SJCRH30 (cell line): ENCODE measurements at places on chromosomes 1 and 21.
A peak's percentile ranks its signal among the peaks of the same experiment; 100 is the strongest.

GRCh38 chr1:35555601-35556477 lies 1.4 kb downstream of the KIAA0319L start:
- peaks cover 15% of the 10 kb centered on the region for H3K4me1 ChIP-seq
- H3K4me3 ChIP-seq = peak overlapping the region; percentile 89
- H3K27ac ChIP-seq = peak overlapping the region; percentile 91
- H3K27me3 ChIP-seq = no peaks in the 10 kb centered on the region

- peak overlapping the region; percentile 83 for H3K27ac ChIP-seq
- 0 out of 2 replicates have a peak, but pooled peaks cover under 1% of the 10 kb centered on the region for H3K36me3 ChIP-seq
- DNase-seq = peak; percentile 55
- no peak overlapping the region for H3K4me3 ChIP-seq
Observed at GRCh38 chr21:36255663-36256062, 64.3 kb upstream of the MORC3 start.

DNA sequence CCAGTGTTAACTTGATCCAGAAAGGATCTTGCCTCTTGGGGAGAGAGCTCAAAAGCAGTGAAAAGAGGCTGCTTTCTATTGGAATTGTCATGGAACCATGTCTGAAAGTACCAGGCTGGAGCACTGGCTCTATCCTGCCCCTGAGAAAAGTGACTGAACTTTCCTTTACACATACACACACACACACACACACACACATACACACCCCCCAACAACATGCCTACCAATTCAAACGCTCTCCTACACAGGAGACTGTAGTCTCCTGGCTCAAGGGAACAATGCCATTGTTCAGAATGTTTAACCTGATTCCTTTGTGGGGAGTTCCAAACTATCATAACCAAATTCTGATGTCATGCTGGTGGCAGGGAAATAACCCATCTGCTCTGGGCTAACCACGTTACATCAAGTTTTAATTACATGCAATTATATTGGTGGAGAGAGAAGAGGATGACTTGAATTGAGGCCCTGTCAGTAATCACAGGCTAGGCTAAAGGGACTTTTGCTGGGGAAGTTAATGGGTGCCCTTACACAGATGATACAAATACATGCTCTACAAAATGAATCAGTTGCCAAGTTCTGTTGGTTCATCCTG lies 52.3 kb upstream of the DUSP10 start:
- H3K4me1 ChIP-seq = no peaks in the 10 kb centered on the region
- no peak overlapping the region for H3K27ac ChIP-seq
- no peak overlapping the region for H3K4me3 ChIP-seq
- DNase-seq = no peak
- no peaks in the 10 kb centered on the region for H3K36me3 ChIP-seq
- H3K27me3 ChIP-seq = 0 out of 2 replicates have a peak, but pooled peaks cover 4% of the 10 kb centered on the region

DNA sequence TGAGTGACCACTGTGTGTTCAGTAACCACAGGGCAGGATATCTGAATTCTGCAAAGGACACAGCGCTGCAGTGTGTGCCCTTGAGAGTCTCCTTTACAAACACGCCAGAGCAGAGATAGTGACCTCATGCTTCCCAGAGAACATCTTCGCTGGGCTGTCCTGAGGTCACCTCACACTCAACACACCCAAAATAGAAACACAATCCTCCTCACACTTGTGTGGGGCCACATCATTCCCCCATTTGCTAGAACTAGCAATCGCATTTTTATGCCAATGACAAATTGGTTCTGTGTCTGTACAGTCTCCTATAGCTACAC lies 140.1 kb upstream of the NRIP1 start:
- H3K27me3 ChIP-seq = no peaks in the 10 kb centered on the region
- no peaks in the 10 kb centered on the region for H3K36me3 ChIP-seq
- DNase-seq = no peak
- H3K4me1 ChIP-seq = peaks cover 7% of the 10 kb centered on the region

- H3K4me1 ChIP-seq = peaks cover 17% of the 10 kb centered on the region; the same call in 1 of the 2 replicates
- H3K27me3 ChIP-seq = no peaks in the 10 kb centered on the region
- no peak overlapping the region for H3K27ac ChIP-seq
- H3K4me3 ChIP-seq = no peak overlapping the region
- DNase-seq = no peak
Observed at GRCh38 chr1:162236618-162237017, 140.0 kb downstream of the SPATA46 start.

DNA sequence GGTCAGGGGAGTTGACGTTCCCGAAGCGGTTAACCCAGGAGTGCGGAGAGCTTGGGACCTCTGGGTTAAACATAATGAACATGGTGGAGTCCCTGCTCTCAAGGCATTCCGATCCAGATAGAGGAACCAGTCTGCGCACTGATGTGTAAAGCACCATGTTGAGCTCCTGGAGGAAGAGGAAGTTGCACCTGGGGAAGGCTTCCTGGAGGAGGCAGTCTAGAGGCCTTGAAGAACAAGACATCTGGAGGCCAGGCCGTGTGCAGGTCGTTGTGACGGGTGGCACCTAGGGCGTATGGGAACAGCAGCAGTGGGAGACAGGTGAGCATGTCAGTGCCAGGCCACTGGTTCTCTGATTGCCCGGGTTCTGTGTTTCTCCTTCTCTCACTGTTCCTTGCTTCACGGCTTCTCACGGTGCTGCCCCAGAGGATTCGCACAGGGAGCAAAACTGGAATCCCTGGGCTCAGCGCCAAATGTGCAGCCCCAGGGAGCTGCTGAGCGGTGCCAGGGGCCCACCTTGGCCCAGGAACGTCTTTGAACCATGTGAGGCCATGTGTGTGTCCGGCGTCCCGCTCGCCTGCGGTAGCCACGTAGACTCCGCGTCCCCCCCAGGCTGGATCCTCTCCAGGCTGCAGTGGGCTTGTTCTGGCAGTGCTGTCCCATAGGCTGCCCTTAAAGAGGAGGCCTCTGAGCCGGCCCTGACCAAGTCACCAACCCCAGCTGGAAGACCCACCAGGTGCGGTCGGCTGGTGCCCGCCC lies 122.9 kb upstream of the GALNT2 start:
- no peaks in the 10 kb centered on the region for H3K36me3 ChIP-seq
- H3K4me1 ChIP-seq = peaks cover 4% of the 10 kb centered on the region; the same call in 1 of the 2 replicates
- DNase-seq = no peak
- H3K27me3 ChIP-seq = no peaks in the 10 kb centered on the region

DNA sequence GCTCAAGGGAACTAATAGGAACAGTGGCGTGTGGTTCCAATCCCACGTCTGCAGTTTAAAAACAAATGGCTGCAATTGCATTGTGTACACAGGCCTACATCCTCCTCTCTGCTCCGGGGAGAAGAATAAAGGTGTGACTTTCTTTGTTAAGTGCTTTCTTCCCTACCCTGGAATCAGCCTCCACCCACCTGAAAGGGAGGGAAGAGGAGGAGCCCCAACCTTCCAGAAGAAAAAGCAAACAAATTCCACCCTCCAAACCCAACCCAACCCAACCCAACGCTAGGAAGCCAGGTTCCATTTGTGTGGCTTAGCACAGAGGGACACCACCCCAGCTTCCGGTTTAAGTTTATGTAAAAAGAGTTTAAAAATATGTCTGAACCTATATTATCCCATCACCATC lies 11.8 kb upstream of the BACE2 start:
- no peak for DNase-seq
- H3K4me3 ChIP-seq = no peak overlapping the region
- no peak overlapping the region for H3K27ac ChIP-seq
- no peaks in the 10 kb centered on the region for H3K36me3 ChIP-seq
- H3K27me3 ChIP-seq = no peaks in the 10 kb centered on the region
- no peaks in the 10 kb centered on the region for H3K4me1 ChIP-seq

GRCh38 chr1:10803971-10804820 lies 7.8 kb upstream of the CASZ1 start:
- H3K4me1 ChIP-seq = no peaks in the 10 kb centered on the region
- H3K27me3 ChIP-seq = peaks cover 29% of the 10 kb centered on the region
- no peak for DNase-seq
- H3K36me3 ChIP-seq = no peaks in the 10 kb centered on the region

DNA sequence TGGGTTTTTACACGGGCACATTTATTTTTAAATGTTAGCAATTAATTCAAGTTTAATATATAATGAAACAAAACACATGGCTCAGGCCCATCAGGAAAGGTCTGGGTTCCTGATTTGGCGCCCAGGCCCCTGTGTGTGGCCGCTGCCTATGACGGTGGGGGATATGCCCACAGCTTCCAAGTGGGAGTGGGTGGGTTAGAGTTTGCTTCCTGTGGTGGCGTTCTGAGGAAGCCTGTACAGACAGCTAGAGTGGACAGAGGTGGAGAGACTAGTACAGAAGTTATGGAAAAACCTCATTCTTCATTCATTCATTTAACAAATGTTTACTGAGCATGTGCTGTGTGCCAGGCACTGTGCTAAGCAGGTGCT lies 22.4 kb upstream of the EPS8L3 start:
- no peaks in the 10 kb centered on the region for H3K27me3 ChIP-seq
- no peaks in the 10 kb centered on the region for H3K36me3 ChIP-seq
- DNase-seq = no peak
- H3K27ac ChIP-seq = no peak overlapping the region
- H3K4me3 ChIP-seq = no peak overlapping the region
- H3K4me1 ChIP-seq = peaks cover 24% of the 10 kb centered on the region

DNA sequence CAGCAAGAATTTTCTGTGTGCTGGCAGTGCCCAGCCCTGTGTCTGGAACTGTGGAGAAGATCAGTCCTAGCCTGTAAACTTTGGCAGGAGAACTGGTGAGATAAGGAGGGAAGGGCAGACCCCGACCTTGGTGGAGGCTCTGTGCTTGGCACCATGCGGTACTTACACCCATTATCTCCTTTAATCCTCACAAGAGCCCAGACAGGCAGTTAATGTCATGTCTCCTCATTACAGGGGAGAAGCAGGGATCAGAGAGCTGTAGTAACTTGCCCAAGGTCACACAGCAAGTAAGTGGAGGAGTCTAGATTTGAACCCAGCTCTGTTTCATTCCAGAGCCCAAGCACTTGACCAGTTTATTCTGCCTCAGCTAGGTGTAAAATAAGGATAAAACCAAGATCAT lies 13.9 kb upstream of the POU3F1 start:
- H3K4me3 ChIP-seq = no peak overlapping the region
- no peak overlapping the region for H3K27ac ChIP-seq
- no peaks in the 10 kb centered on the region for H3K36me3 ChIP-seq
- no peaks in the 10 kb centered on the region for H3K27me3 ChIP-seq
- no peak for DNase-seq

- H3K4me1 ChIP-seq = peaks cover 3% of the 10 kb centered on the region; the same call in 1 of the 2 replicates
- no peaks in the 10 kb centered on the region for H3K27me3 ChIP-seq
- H3K27ac ChIP-seq = no peak overlapping the region
- no peak for DNase-seq
- H3K4me3 ChIP-seq = no peak overlapping the region
Observed at GRCh38 chr1:10046356-10047085, 13.8 kb downstream of the UBE4B start.

- no peaks in the 10 kb centered on the region for H3K27me3 ChIP-seq
- DNase-seq = peak; percentile 44
- peak overlapping the region; percentile 76 for H3K4me3 ChIP-seq
- H3K36me3 ChIP-seq = no peaks in the 10 kb centered on the region
- no peak overlapping the region; the same call in 1 of the 2 replicates for H3K27ac ChIP-seq
- H3K4me1 ChIP-seq = no peaks in the 10 kb centered on the region
Observed at GRCh38 chr1:155322571-155322952, 1.9 kb downstream of the RUSC1 start.

DNA sequence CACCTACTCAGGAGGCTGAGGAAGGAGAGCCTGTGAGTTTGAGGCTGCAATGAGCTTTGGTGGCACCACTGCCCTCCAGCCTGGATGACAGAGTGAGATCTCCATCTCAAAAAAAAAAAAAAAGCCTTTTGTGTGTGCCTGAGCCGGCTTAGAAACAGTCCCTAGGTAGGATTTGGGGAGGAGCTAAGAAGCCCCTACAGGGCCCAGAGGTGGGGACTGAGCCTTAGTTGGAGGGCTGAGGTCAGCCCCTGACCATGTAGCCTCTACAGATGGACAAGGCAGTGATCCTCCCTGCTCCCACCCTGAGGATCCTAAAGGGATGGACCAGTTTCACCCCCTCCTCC lies 2.5 kb downstream of the ADAMTSL4 start:
- H3K27me3 ChIP-seq = no peaks in the 10 kb centered on the region
- peaks cover 6% of the 10 kb centered on the region; the same call in 1 of the 2 replicates for H3K4me1 ChIP-seq
- no peaks in the 10 kb centered on the region for H3K36me3 ChIP-seq
- no peak overlapping the region for H3K4me3 ChIP-seq
- DNase-seq = no peak

DNA sequence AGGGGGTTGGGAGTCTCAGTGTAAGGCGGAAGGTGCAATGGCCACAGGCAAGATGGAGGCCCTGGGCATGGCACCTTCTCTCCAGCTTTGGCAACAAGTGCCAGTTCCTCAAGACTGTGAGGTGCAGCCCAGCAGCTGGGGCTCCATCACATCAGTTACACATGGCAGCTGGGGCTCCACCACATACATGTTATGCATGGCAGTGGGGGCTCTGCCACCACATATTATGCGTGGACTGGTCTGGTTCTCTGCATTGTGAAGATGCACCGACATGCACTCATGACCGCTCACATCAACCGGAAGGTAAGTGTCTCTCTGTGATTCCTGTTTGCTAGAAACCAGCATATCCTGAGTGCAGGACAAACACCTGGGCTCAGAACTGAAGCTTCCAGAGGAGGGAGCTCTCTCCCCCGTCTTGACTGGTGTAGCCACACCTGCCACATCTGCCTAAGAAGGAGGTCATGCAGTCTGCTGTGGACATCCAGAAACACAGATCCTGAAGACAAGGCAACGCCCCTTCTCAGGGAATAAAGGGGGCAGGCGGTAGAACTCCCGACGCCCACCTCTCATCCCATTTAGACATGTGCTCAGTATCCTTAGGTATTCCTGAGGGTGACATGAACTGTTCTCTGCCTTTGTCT lies 104.1 kb upstream of the TMPRSS2 start:
- H3K27ac ChIP-seq = no peak overlapping the region
- no peaks in the 10 kb centered on the region for H3K36me3 ChIP-seq
- DNase-seq = peak; percentile 13
- no peak overlapping the region for H3K4me3 ChIP-seq
- H3K4me1 ChIP-seq = no peaks in the 10 kb centered on the region

DNA sequence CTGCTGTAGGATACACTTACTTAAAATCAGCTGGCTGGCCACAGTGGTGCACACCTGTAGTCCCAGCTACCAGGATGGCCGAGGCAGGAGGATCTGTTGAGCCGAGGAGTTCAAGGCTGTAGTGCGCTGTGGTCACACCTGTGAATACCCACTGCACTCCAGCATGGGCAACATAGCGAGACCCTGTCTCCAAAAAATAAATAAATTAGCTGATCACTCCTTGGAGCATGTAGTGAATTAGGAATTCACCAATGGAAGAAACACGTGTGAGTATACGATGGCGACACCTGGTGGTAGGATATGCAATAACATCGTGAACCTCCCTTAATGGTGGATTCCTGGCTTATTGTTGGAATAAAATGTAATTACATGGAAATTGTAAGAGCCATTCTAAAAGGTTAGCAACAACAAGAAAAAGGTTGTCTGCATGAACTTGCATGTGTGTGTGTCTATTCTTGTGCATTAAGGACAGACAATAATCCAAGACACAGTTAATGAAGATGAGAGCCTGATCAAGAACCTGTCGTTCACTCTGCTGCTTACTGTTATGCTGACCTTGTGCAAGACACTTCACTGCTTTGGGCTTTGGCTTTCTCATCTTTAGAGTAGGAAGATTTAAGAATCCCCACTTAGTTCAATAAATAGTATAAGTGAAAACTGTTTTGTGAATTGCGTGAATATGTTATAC lies 38.6 kb upstream of the COX20 start:
- 0 out of 2 replicates have a peak, but pooled peaks cover 4% of the 10 kb centered on the region for H3K4me1 ChIP-seq
- no peak overlapping the region for H3K27ac ChIP-seq
- H3K36me3 ChIP-seq = no peaks in the 10 kb centered on the region
- H3K27me3 ChIP-seq = no peaks in the 10 kb centered on the region
